SHP77 (cell line): ENCODE measurements at places on chromosomes 13 and 19.

- DNase-seq, result no peak
Measured at GRCh38 chr13:78759704-78760103, 100.7 kb upstream of the OBI1 start.

DNA sequence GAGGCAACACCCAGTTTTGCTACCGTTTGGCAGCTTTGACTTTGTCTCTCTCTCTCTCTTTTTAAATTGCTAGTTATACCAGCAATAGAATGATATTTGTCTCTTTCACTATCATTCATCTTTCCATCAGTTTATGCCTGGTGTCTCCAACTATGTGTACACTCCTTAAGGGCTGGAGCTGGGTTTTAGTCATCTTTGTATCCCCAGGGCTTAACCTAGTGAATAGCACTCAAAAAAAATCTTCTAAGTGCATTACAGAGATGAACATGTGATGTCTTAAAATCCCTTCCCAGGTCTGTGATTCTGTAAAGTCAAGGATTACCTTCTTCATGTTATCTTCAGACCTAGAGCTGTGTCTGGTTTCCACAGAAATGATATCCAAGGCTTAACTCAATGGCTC, 7.8 kb upstream of the UBL3 start:
- no peak for DNase-seq

DNA sequence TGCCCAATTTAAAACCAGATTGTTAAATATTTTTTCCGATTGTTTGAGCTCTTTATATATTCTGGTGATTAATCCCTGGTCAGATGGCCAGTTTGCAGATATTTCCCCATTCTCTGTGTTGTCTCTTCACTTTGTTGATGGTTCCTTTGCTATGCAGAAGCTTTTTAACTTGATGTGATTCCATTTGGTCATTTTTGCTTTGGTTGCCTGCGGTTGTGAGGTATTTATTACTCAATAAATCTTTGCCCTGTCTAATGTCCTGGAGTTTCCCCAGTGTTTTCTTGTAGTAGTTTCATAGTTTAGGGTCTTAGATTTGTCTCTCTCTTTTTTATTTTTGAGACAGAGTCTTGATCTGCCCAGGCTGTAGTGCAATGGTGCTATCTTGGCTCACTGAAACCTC, 23.8 kb upstream of the LMO7 start:
- no peak for DNase-seq

GRCh38 chr13:73274147-73274546, 215.3 kb downstream of the KLF5 start:
- DNase-seq, result no peak

- DNase-seq, result no peak
Measured at GRCh38 chr19:29753190-29753933, 38.3 kb upstream of the C19orf12 start.

DNA sequence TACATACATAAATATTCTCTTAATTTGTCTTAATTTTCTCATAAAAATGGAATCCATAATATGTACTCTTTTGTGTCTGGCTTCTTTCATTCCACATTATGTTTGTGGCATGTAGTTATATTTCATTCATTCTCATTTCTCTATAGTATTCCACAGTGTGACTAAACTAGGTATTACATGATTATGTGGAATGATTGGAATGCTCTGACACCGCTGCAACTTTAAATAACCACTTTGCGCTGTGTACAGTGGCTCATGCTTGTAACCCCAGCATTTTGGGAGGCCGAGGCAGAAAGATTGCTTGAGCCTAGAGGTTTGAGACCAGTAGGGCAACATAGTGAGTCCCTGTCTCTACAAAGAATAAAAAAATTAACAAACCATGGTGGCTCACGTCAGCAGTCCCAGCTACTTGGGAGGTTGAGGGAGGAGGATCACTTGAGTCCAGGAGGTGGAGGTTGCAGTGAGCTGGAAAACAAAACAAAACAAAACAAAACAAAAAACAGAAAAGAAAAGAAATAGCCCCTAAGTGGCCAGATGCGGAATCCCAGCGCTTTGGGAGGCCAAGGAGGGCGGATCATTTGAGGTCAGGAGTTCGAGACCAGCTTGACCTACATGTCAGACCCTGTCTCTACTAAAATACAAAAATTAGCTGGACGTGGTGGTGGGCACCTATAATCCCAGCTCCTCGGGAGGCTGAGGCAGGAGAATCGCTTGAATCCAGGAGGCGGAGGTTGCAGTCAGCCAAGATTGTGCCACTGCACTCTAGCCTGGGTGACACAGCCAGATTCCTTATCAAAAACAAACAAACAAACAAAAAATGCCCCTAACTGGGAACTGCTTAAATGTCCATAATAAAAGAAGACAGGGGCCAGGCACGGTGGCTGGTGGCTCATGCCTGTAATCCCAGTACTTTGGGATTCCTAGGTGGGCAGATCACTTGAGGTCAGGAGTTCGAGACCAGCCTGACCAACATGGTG, 8.0 kb upstream of the SAE1 start:
- no peak for DNase-seq

GRCh38 chr13:92143766-92144165, 745.3 kb downstream of the GPC5 start:
- DNase-seq, result no peak
